ENCODE measurements at places on chromosomes 1 and 21.

GRCh38 chr1:1157426-1157913, 16.2 kb upstream of the TTLL10 start:
- no peak for DNase-seq

DNA sequence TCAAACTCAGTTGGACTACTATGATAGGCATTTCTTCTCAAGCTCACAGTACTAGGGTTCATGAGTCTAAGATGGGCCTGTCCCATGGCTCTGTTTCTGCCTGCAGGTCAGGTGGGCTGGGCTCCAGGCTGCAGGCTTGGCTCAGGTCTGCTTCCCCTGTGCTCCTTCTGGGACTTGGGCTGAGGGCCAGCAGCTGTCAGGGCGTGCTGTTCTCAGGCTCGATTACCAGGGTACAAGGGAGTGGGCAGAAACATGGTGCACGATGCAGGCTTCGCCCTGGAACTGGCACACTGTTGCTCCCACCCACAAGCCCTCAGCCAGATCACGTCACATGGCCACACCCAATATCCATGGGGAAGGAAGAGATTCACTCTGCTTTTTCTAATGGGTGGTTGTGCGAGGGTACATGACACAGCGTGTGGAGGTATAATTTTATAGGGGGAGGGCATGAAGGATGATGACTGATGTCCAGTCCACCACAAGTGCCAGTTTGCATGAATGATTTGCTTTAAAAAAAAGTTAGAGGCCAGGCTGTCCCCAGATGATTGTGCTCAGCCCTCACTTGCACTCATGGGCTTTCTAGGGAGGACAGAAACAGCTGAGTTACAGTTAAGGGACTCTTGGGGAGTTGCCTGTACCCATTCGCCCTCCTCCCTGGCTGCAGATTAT, 118.0 kb downstream of the ACTL8 start:
- no peak for DNase-seq

- no peak for DNase-seq
Observed at GRCh38 chr21:42527489-42528158, 14.0 kb downstream of the SLC37A1 start.

GRCh38 chr1:208159555-208160258, 84.5 kb downstream of the PLXNA2 start:
- DNase-seq = no peak

- no peak for DNase-seq
Observed at GRCh38 chr1:98854137-98854536, 150.5 kb downstream of the PLPPR5 start.

GRCh38 chr21:42835611-42836401, 43.5 kb downstream of the WDR4 start:
- DNase-seq = no peak

GRCh38 chr1:109225711-109226445, 12.2 kb downstream of the SARS1 start:
- no peak for DNase-seq

DNA sequence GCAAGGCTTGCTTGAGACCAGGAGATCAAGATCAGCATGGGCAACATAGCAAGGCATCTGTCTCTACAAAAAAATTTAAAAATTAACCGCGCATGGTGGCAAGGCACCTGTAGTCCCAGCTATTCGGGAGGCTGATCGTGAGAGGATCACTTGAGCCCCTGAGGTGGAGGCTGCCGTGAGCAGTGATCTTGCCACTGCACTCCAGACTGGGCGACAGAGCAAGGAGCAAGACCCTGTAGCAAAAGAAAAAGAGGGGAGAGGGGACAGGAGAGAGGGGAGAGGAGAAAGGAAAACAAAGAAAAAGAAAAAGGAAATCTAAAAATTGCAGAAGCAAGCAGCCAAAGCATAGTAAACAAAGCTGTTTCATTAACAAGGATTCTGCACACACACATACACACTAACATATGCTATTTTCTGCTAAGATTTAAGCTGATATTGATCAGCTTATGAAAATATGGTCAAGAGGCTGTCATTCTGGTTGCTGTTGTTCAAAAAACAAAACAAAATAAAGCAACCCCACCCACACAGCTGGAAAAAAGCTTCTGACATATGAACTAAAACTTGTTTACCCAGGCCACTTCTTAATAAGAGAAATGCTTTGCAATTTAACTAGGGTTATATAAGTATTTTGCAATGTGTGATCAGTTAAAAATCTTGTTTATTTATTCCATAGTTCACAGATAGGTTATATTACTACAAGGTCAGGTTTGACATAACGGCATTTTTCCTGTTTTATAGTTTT, 1.8 kb downstream of the ARNT start:
- DNase-seq = no peak

DNA sequence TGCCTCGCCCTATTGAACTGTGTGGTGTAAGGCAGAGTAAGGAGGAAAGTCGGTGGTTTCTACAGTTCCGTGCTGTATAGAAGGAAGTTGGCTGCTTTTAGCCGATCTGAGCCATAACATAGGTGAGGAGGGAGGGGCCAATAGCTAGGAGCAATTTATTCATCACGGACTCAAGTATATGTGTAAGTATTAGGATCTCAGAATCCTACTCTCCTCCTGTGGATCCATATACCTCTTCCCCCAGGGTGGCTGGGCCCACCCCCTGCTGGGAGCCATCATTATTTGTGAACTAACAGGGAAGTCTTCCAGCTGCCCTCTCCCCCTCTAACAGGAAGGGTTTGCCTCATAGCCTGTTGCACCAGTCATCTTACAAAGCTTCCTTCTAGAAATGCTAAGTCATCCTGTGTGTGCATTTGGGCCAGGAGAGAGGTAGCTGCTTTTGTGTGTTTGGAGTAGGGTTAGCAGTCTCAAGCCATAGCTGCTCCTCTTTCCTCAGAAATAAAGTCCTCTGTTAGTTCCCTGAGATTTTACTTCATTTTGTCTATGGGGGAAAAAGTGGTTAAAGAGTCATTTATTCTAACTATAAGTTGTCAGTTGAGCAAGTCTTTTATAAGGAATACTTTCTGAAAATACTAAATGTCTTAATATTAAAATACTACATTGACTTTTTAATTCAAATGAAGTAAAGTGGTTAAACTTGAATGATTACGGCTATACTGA, 14.9 kb upstream of the CENPS start:
- DNase-seq = no peak

DNA sequence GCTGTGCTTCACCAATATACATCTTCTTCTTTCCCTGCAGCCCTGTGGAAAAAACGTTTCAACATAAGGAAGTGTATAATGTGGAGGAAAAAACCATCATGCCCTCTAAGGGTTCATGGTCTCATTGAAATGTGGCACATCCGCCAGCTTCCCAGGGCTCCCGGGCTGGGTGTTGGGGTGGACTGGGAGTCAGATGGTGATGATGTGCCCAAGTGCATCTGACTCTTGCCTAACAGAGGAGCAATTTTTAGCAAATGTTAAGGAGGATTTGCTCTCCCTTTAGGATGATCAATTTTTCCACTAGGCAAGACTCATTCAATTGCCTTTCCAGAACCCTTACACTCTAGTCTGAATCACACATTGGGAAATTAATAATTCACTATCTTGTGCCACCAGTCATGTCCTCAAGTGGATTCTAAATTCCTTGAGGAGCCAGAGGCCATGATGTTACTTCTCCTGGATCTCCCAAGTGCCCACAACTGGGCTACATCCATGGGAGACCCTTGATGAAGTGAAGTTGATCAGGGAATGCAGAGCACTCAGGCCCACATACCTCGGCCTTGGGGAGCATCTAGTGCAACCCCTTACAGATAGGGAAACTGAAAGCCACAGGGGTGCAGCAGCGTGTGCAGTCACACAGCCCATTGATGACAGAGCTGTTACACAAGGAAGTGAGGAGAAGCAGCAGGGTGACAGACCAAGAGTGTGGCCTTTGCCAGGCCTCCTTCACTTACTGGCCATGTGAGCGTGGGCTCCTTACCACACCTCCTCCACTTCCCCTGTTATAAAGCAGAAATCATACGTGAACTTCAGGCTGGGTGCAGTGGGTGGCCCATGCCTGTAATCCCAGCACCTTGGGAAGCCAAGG, 100.0 kb upstream of the SLC44A3 start:
- no peak for DNase-seq

DNA sequence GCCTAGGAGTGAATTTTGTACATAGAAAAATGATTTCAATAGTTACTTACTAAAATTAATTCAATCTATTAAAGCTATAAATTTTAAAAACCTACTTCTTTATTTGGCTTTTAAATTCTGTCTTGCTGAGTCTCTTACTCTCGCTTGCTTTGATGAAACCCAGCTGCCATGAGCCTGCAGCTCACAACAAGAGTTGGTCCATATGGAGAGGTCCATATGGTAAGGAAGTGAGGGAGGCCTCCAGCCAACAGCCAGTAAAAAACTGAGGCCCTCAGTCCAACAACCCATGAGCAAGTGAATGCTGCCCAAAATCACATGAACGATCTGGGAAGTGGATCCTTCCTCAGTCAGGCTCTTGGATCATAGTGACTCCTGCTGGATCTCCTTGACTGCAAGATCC, 89.9 kb upstream of the CXADR start:
- DNase-seq = no peak

DNA sequence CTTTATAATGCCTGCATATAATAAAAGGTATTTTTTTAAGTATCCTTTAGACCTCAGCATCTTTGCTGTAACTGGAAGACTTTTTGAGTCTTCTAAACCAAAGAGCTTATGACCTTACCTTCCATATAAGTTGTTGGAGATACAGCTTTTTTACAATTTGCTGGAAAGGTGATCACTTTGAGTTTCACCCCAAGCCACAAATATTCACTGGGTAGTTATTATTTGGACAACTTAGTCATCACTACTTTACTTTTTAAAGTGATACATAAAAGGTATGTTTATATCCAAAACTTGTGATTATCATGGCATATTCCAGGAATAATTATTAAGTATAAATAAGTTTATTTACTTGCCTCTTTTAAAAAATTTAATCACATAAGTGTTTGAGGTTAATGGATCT, 246.7 kb upstream of the NRIP1 start:
- no peak for DNase-seq

DNA sequence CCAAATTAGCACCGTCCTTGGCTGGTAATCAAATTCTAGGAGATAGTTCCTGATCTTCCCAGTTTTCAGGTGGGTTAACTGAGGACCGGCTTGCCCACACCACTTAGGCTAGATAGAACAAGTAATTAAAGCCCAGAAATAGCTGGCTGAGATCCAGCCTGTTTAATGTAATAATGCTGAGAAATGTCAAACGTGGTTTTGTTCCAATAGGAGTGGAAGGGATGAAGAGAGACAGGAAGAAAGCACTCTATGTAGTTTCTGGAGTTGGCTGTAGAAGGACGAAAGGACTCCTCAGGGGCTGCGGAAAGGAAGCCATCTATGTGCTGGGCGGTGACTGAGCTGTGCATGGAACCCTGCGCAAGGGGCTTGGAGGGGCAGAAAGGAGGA, 18.6 kb downstream of the NAV1 start:
- no peak for DNase-seq

GRCh38 chr1:25621876-25622275, 5.3 kb downstream of the MAN1C1 start:
- no peak for DNase-seq

- DNase-seq = no peak
Observed at GRCh38 chr1:225412803-225413351, 15.0 kb downstream of the LBR start.

DNA sequence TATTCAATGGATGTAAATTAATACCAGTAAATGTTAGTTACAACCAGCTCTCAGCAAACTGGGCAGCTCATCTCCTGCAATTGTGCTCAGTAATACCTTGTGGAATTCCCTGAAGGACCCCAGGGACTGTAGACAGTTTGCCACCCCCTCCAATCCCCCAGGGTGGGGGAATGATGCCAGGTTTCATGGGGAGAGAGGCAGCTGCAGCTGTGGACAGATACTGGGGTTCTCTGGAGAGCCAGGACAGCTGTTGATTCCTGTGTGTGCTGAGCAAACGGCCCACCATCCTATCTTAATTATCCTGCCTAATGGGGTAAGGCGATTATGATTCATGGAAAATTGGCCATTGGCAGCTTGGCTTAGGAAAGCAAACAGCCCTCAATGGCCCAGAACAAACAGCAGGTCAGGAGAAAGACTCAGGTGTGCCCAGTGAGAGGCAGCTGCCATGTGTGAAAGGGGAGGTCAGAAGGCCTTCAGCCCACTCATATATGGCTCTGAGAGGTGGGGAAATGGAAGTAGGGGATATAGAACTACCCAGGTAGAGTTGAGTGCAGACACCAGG, 148.9 kb upstream of the CTTNBP2NL start:
- no peak for DNase-seq

GRCh38 chr1:60376196-60376595, 302.6 kb upstream of the C1orf87 start:
- DNase-seq = no peak

DNA sequence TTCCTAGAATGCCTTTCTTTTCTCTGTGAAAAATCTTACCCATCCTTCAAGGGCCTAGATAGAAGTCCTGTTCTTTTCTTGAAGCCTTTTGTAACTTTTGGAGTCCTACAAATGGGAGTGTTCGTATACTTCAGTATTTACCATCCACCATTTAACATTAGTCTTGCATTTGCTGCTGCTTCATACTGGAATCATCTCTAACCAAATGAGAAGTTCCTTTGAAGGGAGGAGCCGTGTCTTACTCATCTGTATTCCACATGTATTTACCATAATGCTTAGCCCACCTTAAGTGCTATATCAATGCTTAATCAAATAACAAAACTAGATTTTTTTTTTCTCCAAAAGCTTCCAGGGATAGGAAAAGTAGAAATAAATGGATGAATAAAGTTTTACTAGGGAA, 7.1 kb downstream of the PRDX6 start:
- no peak for DNase-seq

GRCh38 chr1:182235604-182235951, 156.0 kb downstream of the GLUL start:
- DNase-seq = no peak

DNA sequence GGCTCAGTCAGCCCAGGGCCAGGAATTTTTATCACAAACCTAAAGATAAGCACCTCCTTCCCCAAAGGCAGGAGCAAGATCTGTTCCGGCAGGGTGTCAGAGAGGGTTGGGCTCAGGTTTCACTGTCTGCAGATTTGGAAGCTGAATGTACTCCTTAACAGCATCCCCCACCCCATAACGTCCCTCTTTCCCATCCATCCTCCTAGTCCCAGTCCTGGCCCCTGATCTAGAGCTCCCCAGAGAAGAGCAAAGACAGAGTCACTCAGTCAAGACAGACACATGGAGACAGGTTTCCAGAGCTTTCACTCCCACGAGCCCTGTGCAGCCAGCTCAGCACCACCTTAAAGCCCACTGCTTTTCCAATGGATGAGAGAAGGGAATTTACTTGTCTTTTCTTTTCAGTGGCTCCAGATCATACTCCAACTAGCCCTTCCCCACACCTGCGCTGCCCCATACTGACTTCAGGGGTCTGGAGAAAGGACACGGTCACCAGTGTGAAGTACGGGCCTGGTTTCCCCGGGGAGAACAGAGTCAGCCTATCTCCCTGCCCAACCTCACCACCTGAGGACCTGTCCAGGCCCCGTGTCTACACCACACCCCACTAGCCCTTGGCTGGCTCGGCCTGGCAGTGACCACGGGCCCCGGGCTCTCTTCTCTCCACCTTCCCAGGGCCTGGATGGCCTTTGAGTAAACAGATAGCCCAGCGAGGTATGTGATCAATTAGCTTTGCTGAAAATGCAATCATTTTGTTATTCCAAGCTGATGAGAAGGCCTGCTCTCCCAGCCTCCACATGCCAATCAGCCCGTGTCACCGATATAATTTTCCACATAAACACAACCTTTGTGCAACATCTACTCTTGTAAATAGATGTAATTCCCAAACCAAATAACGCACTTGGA, 249.1 kb downstream of the FOXD2 start:
- DNase-seq = no peak
